Hypothalamus (tissue), 51 donors: ENCODE measurements at places on chromosomes 3 and 15.

DNA sequence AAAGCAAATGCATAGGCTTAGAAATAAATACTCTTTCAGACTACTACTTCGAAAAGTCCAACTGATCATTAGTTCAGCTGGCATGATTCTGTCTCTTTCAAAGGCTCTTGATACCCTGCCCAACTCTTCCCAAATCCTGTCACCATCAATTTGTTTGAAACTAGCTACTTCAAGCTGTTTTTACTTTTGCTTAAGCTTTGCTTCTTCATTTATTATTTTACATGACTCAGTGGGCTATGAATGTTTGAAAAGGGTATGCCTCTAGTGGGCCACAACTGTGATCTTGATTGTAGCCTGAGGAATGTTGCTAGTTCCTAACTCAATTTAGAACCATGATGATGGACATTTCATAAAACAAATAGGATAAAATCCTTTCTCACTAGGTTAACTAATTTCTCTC is 340.8 kb downstream of the NAALADL2 start:
- no peak for DNase-seq

- DNase-seq: no peak
These were observed 94.5 kb downstream of the GOLIM4 start for GRCh38 chr3:168001244-168001643.

DNA sequence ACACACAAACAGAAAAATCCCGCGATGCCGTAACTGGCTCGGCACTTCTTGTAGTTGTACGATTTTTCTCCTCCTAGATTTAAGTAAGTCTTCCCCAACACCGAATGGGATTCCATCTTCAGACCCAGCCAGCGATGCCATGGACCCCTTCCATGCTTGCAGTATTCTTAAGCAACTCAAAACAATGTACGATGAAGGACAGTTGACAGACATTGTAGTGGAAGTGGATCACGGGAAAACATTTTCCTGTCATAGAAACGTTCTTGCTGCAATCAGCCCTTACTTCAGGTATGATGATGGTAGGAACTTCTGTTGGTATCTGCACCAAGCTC is 763 bp downstream of the KBTBD8 start:
- no peak for DNase-seq

GRCh38 chr15:91950631-91951329 is 97.3 kb downstream of the SLCO3A1 start:
- no peak for DNase-seq

DNA sequence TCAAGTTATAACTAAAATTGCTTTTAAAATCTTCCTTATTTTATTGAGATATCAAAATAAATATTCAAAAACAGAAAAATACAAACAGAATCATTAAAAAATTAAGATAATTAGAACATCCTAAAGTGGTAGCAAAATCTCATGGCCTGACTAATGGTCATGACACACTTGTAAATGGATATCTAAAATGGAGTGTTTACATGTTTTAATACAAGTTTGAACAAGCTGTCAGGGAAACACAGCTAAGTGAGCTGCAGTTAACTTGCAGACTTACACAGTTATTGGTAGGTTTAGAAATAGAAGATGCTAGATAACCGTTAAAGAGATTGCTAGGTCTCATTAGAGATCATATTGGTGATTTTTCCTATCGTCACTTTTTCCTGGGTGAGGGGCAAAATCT is 242.3 kb downstream of the LPP start:
- no peak for DNase-seq
